ENCODE measurements at places on chromosomes 2 and 18.

- DNase-seq = no peak
Observed at GRCh38 chr2:65495251-65495877, 63.0 kb upstream of the SPRED2 start.

DNA sequence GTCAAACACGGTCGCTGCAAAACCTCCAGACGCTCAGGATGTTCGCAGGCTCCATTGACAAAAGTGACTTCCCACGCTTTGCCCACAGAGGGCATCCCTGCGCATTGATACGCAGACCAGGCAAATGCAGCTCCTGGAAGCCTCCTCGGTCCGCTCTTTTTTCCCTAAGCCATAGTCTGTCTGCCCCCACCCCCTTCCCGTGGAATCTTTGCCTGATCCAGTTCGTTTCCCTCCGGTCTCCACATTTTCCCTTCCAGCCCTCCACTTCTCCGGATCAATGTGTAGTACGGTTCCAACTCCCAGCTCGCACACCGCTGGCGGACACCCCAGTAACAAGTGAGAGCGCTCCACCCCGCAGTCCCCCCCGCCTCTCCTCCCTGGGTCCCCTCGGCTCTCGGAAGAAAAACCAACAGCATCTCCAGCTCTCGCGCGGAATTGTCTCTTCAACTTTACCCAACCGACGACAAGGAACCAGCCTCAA lies at the start of gene DCC:
Gene DCC (plus strand): TSS at position 307 of the 481 bp plus-strand sequence. CDS start 591 bp downstream, outside the sequence.
- no peak for DNase-seq

- no peak for DNase-seq
Observed at GRCh38 chr2:199465988-199466691, 8.4 kb upstream of the SATB2 start.

- DNase-seq = no peak
Observed at GRCh38 chr18:12423393-12423792, 15.7 kb downstream of the PRELID3A start.

DNA sequence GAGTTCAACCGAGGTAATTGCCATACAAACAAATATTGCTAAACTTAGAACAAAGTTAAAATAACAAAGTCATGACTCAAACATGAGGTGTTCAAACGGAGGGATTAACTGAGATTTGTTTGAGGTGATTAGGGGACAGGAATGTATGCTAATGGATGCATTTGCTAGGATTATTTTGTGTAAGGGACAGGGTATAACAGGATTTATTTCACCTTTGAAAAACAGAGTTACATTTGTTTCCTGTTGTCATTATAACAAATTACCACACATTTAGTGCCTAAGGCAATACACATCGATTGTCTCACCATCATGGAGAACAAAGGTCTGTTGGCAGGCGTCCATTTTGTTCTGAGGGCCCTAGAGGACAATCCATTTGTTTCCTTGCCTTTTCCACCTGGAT lies 304.3 kb upstream of the CNTNAP5 start:
- DNase-seq = no peak

GRCh38 chr2:60628615-60629304 lies 75.3 kb upstream of the BCL11A start:
- no peak for DNase-seq

Data from GM18507 (cell line).